ENCODE measurements at places on chromosomes 5 and 9. TPM values are rescaled to one million over a fixed set of nuclear protein-coding genes. Genes with fewer than 3 reads are reported as not detected.

DNA sequence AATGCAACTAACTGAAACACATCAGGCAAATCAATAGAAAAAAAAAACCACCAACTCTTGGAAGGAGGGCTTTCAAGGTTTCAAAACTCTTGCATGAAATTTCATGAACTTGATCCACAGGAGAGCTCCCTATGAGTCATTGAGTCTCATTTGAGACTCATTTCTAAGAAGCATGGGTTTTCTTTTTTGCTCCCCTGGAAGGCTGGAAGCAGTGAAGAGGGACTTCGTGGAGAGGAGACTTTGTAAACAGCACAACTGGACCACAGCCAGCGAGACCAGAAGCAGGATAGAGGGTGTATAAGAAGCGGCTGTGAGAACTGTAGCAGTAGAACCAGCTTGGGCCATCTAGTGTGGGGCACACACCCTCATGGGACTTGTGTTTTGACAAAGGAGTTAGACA is 41.2 kb upstream of the RAPGEF1 start:
- no peak for DNase-seq

DNA sequence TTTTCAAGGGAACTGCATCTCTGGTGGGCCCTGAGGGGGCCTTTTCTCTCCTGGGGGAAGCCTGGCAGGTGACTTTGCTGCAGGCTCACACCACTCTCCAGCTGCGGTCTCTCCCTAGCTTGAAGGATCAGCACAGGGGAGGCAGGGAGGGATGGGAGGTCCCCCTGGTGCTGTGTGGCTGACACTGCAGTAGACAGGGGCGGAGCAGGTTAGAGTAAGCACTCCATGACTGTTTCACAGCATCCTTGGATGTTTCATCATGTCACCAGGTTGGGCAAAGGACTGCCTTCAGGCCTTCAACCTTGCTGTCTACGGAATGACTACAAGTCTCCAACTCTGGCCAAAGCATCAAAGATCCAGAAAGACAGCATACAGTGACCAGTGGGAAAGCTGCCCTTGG is 470.7 kb downstream of the CDK5RAP2 start:
- no peak for DNase-seq

DNA sequence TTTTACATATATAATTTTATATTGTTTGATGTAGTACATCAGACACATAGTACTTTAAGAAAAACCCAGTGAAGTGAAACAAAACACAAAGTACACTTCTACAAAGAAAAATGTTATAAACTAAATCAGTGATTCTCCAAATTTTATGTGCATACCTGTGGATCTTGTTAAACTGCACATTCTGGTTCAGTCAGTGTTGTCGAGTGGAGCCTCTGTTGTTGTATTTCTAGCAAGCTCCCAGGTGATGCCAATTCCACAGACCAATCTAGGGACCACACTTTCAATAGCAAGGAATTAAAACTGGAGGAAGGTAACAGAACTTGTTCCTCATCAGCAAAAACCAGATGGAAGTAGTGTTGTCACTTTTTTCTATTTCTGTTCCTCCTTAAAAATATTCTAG is 183.8 kb upstream of the CD180 start:
- no peak for DNase-seq

DNA sequence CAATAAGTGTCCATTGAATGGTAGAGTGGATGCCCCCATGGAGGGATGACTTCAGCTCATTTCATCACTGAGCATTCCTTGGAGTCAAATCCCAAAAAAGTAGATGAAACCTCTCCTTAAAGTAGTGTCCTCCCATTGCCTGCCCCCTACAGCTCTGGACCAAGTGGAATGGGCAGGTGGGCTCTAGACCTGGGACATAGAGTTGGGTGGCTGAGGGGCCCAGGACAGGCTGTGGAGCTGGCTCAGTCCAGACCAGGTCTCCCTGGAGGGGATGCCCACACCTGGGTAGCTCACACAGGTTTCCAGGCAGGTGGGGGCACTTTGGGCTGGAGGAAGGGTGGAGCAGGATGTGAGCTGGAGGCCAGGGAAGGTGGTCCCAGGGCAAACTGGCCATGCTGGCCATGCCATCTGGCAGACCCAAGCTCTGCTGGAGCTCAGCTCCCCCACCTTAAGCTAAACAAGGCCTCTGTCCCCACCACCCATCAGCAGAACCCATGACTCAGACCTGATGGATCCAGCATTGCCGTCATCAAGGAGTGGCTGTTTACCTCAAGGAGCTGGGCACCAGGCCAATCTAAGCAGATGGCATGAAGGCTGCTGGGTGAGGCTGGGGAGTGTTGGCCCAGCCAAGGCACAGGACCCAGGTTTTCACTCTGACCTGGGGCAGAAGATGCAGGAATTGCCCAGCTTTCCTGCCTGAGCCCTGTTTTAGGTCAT is 6.2 kb upstream of the SPINK4 start:
- no peak for DNase-seq

GRCh38 chr9:112631313-112632070 is 86.4 kb downstream of the INIP start:
- no peak for DNase-seq

DNA sequence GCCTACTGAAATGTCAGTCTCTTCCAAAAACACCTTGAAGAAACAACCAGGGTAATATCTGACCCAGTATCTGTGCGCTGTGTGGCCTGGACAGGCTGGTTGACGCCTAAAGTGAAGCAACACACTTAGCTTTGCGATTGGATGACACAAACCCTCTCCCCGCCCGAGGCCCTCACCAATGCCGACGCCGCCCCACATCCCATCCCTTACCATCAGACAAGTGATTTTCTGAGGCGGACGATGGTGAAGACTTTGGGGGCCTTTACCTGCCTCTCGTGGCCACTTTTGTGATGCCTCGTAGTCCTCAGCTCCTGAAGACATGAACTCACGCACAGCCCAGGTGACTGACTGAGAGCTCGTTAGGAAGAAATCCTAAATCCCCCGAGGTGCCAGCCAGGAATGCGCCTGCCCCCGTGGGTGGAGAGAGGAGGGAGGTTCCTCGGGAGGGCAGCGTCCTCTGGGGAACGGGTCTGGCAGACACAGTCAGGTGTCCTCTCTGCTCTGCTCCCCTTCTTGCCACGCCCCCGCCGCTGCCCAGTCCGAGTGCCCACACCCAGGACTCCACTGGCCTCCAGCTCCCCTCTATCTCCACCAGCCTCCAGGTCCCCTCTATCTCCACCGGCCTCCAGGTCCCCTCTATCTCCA is 31.0 kb upstream of the RXRA start:
- DNase-seq = no peak

DNA sequence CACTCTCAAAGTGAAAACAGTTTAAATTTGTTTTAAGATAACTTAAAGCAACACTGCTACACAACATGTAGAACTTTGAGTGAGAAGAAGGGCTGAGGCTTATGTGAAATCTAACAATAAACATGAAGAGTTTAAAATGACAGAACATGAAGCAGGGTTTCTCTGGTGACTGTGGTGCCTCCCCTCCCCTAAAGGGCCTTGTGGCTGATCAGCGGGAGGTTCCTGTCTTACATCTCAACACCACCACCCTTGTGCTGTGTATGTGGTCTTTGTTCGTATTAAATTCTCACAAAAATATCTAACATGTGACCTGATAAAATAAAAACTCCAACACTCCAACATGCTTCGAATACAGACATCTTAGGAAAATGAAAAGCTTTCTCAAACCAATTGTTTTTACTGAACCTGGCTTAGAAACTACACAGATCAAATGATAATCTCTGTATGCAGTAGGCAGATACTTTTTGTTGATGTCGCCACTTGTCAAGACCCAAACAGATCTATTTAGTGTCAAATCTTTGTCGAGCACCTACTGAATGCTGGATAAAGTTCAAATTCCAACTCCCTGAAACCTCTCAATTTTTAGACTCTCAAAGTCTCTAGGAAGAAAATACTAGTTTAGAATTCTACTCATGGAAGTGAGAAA is 9.9 kb upstream of the IQGAP2 start:
- DNase-seq = no peak

GRCh38 chr5:56649569-56649968 is 165.8 kb upstream of the MAP3K1 start:
- no peak for DNase-seq

DNA sequence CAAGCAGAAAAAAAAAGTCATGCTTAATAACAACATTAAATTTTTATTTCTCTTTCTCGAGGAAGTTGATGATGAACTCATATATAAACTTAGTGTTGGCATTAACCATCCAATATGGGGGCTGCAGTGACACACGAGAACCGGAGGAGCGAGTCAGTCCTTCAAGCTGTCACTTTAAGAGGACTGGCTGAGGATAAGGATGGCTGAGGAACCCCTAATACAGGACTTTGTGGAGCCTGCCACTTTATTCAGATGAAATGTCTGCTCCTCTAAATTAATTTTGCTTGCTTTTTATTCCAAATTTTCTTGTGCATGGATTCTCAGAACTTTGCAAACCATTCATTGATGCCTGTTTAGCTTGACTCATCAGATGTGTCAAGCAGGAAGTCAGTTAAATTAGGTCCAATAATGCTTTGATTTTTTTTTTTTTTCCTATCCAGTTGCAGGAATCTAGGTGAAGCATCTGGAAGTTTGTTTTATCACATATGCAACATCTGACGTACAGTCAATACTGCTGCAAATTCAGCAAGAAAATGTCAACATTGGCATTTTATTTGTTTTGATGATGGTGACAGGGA is 144.2 kb upstream of the COL5A1 start:
- DNase-seq = no peak

- no peak for DNase-seq
These were observed 323.4 kb downstream of the KDM4C start for GRCh38 chr9:7081065-7081600.

DNA sequence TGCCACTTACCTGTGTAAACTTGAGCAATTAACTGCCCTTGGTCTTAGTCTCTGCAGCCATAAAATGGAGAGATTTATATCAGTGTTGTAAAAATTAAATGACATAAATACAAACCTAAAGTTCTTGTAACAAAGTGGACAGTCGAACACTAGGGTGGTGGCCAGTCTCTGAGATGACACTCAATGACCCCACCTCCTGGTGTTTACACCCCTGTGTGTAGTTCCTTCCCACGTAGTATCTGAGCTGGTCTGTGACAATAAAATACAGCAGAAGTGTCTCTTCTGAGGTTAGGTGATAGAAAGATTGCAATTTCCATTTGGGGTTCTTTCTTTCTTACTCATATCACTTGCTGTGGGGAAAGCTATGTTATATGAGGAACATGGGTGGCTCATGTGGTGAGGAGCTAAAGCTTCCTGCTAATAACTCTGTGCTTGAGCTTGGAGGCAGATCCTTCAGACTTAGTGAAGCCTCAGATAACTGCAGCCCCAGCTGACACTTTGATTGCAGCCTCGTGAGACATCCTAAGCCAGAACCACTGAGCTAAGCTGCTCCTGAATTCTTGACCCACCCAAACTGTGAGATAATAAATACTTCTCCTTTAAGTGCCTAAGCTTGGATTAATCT is 173.4 kb upstream of the CHD1 start:
- no peak for DNase-seq

DNA sequence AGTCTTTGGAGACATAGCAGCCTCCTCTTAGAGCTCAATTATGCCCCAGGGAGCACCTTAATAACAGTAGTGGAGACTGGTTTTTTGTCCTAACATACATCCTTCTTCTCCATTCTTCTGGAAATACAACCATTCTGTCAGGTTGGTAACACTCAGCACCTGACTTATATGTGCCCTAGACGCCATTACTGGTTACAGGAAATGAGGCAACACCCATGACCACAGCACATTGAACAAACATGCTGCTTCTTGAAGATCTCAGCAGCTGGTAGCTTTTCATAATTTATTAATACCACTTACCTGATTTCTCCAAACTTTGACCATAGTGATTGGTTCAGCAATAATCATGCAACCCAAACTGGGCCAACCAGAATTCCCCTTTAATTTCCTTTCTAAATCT is 25.1 kb upstream of the TRPM3 start:
- DNase-seq = no peak

The CCIN gene
- polyA plus RNA-seq = not detected

The THBS4 gene
- polyA plus RNA-seq = 1.8 TPM

The EIF4EBP3 gene
- 48.8 TPM for polyA plus RNA-seq

The SLC25A2 gene
- not detected for polyA plus RNA-seq

The RETREG1 gene
- 53.6 TPM for polyA plus RNA-seq

The FAT2 gene
- polyA plus RNA-seq = 0.37 TPM

The SLC24A2 gene
- polyA plus RNA-seq = 0.15 TPM

The PHAX gene
- polyA plus RNA-seq = 23.7 TPM
